ENCODE measurements at places on chromosomes 2 and 18.
A peak's percentile ranks its signal among the peaks of the same experiment; 100 is the strongest.

GRCh38 chr2:40160751-40161218 is 291.1 kb downstream of the SLC8A1 start:
- DNase-seq: no peak

GRCh38 chr2:205984381-205984780 is 101.6 kb downstream of the INO80D start:
- DNase-seq: no peak

- no peak for DNase-seq
Measured at GRCh38 chr2:54545702-54546450, 89.7 kb downstream of the SPTBN1 start.

DNA sequence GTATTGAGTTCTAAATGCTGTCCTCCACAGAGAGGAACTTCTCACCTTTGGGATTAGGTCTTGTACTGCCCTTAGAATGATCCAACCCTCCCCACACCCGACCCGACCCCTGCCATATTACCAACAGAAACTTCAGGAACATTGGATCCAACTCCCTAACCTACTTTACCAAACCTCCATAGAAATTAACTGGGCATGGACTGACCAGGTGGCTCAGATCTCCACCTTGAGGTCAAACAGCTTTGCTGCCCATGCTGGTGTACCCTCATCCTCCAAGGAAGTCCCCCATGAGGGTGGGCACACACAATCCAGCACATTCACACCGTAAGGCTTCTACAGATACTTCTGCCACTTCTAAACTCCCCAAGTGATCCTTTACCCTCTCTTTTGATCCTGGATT is 21.5 kb downstream of the NFE2L2 start:
- DNase-seq: no peak

DNA sequence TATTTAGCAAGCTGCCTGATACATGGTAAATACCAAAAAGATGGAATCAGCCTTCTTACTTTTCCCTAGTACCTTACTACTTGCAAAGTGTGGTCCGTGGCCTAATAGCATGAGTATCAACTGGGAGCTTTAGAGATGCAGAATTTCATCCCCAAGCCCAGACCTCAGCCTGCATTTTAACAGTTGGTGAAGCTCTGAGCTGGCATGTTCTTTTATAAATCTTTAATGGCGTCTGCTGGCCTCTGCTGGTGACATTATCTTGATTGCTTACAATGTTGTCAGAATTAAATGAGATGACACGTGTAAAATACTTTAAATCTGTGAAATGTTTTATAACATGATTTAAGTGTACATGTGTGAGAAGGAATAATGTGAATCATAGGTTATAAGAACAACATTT is 115.1 kb upstream of the NOSTRIN start:
- DNase-seq: no peak

DNA sequence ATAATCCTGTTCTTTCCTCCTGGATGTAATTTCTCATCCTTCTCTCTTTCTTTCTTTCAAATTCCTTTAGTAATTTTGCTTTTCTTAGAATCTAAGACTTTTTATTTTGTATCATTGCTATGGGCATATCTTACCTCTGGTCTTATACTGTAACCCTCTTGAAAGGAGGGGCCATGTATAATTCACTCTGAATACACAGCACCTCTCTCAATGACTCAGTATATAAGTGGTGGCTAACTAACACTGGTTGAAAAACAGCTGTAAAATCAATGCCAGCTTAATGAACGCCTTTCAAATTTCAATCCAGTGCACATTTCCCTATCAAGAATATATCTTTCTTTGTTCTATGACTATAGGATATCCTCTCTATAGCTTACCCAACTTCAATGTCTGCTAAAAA is 53.7 kb downstream of the CWC22 start:
- DNase-seq: no peak

DNA sequence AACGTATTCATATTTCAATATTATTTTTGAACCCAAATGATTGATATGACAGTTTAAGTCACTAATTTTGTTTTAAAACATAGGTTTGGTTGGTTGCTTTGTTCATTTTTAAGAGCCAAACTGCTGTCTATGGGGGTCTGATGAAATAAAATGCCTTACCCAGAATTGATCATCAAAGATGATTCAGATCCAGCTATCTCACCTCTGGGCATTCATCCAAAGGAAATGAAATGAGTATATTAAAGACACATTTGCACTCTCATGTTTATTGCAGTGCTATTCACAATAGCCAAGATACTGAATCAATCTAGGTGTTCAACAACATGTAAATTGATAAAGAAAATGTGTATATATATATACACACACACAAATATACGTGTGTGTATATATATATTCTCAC is 326.9 kb upstream of the GULP1 start:
- no peak for DNase-seq

GRCh38 chr2:27690052-27690451 is 26.4 kb downstream of the SLC4A1AP start:
- no peak for DNase-seq

GRCh38 chr2:24009367-24009679 is 562 bp upstream of the MFSD2B start:
- DNase-seq: no peak

DNA sequence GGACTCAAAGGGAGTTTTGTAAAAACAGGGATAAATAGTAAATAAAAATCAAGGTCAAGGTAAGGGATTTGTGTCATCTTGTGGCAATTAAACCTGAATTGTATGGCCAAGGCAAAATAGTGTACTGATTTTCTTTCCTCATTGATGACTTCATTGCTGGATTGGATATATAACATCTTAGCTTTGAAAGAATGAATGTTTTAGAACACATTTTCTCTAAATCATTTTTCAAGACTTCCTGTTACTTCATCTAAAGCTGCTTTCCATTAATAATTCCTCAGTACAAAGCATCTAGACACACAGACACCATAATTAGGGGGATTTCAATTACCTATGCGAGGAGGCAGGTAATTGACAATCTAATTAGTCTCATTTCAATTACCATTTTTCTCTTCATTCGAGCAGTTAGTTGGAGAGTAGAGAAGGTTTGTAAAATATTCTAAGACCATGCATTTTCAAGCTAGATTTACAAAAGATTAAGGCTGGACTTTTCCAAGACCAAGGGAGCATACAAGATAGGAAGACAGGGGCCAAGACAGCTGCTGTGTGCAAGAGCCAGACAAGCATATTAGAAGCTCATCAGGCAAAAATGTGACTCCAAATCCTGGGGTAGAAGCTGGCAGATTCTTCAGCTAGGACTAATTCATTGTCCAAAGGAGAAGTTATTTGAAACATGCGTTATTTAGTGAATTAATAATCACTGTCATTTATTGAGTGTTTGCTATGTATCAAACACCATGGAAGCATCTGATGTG is 253.6 kb downstream of the EPHA4 start:
- no peak for DNase-seq

DNA sequence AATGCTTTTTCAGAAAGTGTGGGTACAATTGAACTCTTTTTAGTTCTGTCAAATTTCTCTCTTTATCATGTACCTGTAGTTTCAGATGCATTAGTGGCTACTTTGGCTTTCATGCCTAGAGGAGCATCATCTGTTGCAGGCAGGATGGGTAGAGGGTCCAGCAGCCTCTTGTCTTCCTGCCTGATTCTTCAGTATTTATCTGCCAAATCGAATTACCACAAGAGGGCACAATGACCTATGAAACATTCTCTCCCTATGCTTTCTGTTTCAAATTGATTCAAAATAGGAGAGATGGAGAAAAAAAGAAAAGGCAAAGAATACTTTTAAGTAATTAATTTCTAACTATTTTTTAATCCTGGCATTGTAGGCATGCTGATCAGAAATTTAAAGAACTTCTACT is 477.2 kb downstream of the TRIB2 start:
- peak; percentile 71 for DNase-seq

GRCh38 chr18:72232644-72233043 is 311.5 kb downstream of the CBLN2 start:
- no peak for DNase-seq

GRCh38 chr2:44330801-44331200 is 30.5 kb downstream of the PREPL start:
- DNase-seq: no peak

DNA sequence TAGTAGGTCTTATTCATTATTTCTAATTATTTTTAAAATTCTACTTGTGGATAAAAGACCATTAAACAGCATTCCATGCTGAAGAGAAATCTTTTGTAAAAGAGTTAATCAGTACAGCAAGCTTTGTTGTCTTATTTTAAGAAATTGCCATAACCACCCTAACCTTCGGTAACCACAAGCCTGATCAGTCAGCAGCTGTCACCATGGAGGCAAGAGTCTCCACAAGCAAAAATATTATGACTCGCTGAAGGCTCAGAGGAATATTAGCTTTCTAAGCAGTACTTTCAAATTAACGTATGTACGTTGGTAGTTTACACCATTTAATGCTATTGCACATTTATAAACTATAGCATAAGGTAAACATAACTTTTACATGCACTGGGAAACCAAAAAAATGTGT is 650.5 kb upstream of the LINC00305 start:
- DNase-seq: no peak

DNA sequence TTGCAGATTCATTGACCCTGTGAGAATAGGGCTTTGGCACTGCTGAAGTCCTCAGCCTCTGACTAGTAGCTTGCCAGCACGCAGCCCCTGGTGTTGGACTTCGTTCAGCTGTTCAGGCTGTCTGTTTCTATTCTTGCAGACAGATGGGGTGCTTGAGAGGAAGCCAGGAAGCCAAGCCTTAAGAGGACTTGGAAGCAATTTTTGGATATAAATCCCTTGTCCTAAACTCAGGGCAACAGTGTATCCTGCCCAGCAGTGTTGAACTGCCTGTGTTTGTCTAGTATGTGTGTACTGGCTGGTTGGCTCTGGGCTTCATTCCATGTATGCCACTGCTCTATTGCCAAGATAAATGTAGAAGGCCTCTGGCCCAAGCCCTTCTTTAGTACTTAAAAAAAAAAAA is 108.6 kb downstream of the COMMD1 start:
- DNase-seq: peak; percentile 5

- no peak for DNase-seq
Measured at GRCh38 chr2:158725441-158725891, 69.7 kb upstream of the DAPL1 start.

GRCh38 chr2:226904592-226904991 is 68.7 kb downstream of the RHBDD1 start:
- no peak for DNase-seq

DNA sequence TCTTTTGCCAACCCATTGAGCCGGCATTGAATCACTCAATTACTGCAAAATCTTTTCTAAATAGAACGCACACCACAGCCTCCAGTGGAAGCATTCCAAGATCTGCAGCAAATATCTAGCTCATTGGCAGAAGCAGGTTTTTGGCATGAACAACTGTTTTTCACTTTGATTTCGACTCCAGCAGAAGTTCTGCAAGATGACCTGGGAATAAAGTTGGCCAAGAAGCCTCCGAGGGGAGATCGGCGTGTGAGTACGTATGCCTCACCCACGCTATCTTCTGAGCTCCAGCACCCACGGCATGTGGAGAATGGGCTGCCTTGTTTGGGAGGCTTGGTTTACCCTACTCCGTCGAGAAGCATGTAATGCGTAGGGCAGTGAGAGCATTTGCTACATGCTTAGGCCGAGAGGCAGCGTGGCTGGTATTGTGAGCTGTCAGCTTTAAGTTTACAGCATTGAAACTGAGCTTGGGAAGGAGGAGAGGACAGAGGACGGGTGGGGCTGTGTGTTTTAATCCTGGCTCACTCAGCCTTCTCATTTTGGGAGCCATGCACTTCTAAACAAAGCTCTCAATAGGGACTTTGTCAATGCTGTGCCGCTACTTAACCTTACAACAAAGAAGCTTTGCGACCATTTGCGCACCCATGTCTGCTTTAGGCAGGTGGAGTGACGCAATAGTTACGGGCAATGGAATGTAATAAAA is 10.5 kb downstream of the PCARE start:
- DNase-seq: no peak

- DNase-seq: no peak
Measured at GRCh38 chr18:26044807-26045206, 45.6 kb downstream of the SS18 start.

DNA sequence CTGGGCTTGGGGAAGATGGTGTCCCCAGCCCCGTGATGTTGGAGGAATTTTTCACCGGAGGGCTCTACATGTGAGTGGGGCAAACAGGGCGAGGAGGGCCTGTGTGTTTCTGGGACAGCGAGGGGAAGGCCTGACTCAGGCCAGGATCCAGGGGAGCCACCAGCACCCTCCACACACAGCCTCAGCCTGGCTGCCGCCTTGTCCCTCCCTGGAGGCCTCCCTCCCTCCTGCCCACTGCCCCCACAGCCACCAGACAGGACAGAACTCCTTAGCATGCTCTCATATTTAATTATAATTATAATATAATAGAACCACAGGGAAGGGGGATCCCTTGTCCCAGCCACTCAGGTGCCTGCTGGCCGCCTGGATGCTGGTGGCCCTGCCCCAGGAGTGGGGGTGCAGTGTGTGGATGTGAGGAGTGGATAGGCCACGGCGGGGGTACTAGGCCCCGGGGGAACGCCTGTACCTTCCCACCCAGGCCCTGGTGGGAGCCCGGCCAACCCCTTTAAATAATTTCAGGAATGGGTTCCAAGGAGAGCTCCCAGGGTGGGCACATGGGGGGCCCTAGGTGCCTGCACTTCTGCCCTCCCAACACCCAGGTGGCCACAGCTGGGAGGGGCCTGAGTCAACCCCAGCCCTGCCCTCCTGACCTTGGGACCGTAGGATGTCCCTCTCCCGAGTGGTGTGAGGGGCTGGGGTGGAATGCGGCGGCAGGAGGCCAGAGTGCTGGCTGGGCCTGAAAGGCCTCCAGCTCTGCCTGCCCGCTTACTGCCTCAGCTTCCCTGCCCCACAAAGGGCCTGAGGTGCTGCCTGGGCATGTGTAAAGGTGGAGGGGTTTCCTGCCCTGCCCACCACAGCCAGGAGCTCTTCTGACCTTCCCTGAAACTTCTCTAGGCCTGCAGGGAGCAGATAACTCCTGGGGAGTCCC is 8.8 kb downstream of the PDCD1 start:
- no peak for DNase-seq

- DNase-seq: no peak
Measured at GRCh38 chr2:237345411-237345810, 68.6 kb downstream of the COL6A3 start.

DNA sequence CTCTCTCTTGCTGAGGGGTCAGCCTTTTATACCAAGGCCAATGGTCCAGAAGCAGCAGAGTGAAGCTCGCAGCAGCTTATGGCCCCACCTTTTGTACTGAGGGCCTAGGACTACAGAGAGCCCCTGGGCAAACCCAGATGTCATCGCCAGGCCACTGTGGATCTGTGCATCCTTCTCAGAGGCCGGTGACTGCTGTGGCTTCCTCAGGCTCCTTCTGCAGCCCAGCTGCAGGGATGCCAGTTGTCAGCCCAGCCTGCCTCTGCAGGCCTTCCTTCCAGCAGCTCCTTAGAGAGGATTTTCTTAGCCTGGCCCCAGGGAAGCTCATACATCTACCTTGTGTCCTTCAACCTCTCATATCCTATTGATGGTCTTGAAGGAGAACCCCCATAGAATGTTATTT is 6.5 kb upstream of the ACOXL start:
- DNase-seq: no peak

DNA sequence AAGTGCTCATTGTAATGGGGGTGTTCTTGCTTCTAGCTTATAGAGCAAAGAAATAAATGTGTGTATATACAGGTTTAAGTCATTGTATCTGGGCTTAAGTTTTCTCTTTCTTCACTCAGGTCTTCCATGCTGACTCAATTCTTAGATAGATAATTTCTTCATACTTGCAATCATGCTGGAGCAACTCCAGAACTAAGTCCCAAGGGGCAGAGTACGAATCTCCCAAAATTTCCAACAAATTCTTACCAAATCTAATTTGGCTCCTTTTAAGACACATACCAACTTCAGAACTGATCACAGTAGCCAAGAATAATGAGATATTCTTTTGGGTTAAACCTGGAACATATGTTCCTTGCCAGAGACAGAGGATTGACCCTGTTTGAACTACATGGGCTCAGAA is 4.3 kb upstream of the SPAG16 start:
- no peak for DNase-seq
